ENCODE measurements at places on chromosomes 2 and 18. TPM values are rescaled to one million over a fixed set of nuclear protein-coding genes. Genes with fewer than 3 reads are reported as not detected.

DNA sequence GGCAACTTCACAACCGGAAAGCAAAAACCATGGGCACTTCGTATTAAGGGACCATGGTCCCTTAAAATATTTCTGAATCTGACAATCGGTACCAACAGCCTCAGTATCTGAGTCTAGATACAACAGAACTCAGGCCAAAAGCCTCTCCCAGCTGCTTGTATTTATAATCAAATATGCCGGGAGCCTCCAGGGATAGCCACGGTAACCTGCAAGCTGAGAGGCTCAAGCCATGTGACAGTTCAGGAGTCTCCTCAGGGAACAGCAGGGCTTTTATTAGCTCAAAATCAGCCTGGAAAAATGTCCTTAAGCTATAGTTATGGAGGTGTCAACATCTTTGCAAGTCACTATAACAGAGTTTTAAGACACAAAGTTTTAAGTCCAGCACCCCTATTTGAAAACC lies 352.8 kb upstream of the GYPC start:
- no peaks in the 10 kb centered on the region for H3K36me3 ChIP-seq
- H3K27me3 ChIP-seq, result no peaks in the 10 kb centered on the region
- no peak overlapping the region for H3K4me3 ChIP-seq
- no peak overlapping the region for H3K27ac ChIP-seq
- no peaks in the 10 kb centered on the region for H3K4me1 ChIP-seq

The VAMP5 gene
- total RNA-seq, result 89.6 TPM

DNA sequence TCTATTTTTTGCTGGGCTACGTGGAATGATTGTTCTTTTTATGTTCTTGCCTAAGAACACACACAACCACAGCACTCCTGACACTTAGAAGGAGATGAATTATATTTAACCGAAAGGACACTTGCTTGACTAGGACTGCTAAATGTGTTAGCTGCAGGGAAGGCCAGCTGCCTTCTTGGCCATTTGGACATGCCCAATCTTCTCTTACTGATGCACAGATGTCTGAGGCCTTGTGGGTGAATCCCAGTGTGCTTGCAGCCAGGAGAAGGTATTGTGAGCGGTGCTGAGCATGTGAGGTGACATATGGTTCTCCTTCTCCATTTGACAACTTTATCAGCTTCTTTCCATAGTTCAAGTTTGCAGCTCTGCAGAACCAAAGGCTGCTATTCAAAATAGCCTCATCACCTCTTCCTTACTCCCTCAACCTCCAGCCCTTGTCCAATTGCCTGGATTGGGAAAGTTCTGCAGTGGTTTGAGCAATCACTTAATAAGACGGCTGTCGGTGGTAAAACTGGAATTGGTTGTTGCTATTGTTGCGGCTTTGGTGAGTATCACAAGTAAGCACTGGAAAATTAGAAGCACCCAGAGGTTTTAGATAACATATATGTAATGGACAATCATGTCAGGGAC lies 1113.3 kb downstream of the TSN start:
- H3K36me3 ChIP-seq, result no peaks in the 10 kb centered on the region
- H3K27me3 ChIP-seq, result no peaks in the 10 kb centered on the region
- H3K4me3 ChIP-seq, result no peak overlapping the region
- H3K4me1 ChIP-seq, result no peaks in the 10 kb centered on the region
- H3K27ac ChIP-seq, result no peak overlapping the region

The OR6B2 gene
- not detected for total RNA-seq

DNA sequence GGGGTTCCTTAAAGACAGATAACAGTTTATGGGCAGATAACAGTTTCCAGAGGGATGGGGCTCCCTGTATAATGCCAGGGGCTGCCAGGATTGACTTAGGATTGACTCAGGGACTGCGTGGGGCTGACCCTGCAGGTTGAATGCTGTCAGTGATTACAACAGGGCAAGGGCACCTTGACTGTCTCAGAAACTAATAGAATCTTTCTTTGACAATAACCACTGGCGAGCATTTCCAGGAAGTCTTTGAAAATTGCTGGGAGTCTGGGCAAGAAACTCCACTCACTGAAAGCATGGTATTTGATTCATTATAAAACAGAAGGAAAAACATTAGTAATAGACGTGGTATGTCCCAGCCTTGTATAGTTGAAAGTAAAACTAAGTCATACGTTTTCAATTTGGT lies 101.0 kb downstream of the GPD2 start:
- peaks cover 3% of the 10 kb centered on the region for H3K36me3 ChIP-seq
- H3K4me1 ChIP-seq, result peaks cover 12% of the 10 kb centered on the region
- DNase-seq, result no peak
- H3K4me3 ChIP-seq, result no peak overlapping the region
- no peak overlapping the region for H3K27ac ChIP-seq
- H3K27me3 ChIP-seq, result no peaks in the 10 kb centered on the region

GRCh38 chr2:230137902-230138539 lies 69.3 kb upstream of the SLC16A14 start:
- H3K27me3 ChIP-seq, result peaks cover 17% of the 10 kb centered on the region
- peaks cover 4% of the 10 kb centered on the region for H3K36me3 ChIP-seq
- H3K4me3 ChIP-seq, result no peak overlapping the region
- no peaks in the 10 kb centered on the region for H3K4me1 ChIP-seq
- no peak for DNase-seq

GRCh38 chr2:241788572-241788971 lies 11.9 kb downstream of the GAL3ST2 start:
- peaks cover 18% of the 10 kb centered on the region for H3K27me3 ChIP-seq
- peaks cover 14% of the 10 kb centered on the region for H3K4me1 ChIP-seq
- H3K36me3 ChIP-seq, result peaks cover 11% of the 10 kb centered on the region
- no peak overlapping the region for H3K27ac ChIP-seq
- H3K4me3 ChIP-seq, result no peak overlapping the region

DNA sequence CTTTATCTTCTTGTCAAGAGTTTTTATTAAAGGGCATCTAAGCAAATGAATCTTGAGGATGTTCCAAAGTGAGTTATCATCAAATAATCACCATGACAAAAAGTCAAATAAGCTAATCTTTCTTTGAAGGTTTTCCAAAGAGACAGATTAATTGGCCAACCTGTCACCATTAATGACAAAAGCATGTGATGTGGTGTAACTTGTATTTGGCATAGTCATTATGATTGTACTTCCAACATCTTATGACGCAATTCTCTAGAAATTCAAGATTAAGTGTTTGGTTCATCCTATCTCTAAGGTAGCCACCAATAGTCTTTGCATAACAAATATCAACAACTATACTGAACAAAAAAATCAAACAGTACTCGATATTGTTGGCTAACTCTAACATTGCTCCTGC lies 28.6 kb downstream of the RBMS1 start:
- H3K4me3 ChIP-seq, result no peak overlapping the region
- H3K4me1 ChIP-seq, result peaks cover 24% of the 10 kb centered on the region
- H3K27me3 ChIP-seq, result no peaks in the 10 kb centered on the region
- no peak overlapping the region for H3K27ac ChIP-seq
- peaks cover 11% of the 10 kb centered on the region for H3K36me3 ChIP-seq
- DNase-seq, result no peak

- peaks cover 89% of the 10 kb centered on the region for H3K4me1 ChIP-seq
- peaks cover 71% of the 10 kb centered on the region for H3K36me3 ChIP-seq
- no peaks in the 10 kb centered on the region for H3K27me3 ChIP-seq
- H3K4me3 ChIP-seq, result no peak overlapping the region
- H3K27ac ChIP-seq, result peak overlapping the region; percentile 55
- no peak for DNase-seq
Observed at GRCh38 chr2:234447963-234448362, 48.9 kb downstream of the ARL4C start.

The UNC80 gene
- not detected for total RNA-seq

GRCh38 chr18:79486356-79487182 lies 90.8 kb downstream of the NFATC1 start:
- H3K4me1 ChIP-seq, result peaks cover 4% of the 10 kb centered on the region
- peaks cover 10% of the 10 kb centered on the region for H3K36me3 ChIP-seq
- DNase-seq, result no peak
- H3K4me3 ChIP-seq, result no peak overlapping the region

GRCh38 chr2:28622101-28622499 lies 126.2 kb downstream of the PLB1 start:
- H3K36me3 ChIP-seq, result peaks cover 9% of the 10 kb centered on the region
- peak overlapping the region; percentile 53 for H3K4me3 ChIP-seq
- H3K4me1 ChIP-seq, result peaks cover 91% of the 10 kb centered on the region
- no peaks in the 10 kb centered on the region for H3K27me3 ChIP-seq
- DNase-seq, result no peak

The CEP192 gene
- 42.6 TPM for total RNA-seq

DNA sequence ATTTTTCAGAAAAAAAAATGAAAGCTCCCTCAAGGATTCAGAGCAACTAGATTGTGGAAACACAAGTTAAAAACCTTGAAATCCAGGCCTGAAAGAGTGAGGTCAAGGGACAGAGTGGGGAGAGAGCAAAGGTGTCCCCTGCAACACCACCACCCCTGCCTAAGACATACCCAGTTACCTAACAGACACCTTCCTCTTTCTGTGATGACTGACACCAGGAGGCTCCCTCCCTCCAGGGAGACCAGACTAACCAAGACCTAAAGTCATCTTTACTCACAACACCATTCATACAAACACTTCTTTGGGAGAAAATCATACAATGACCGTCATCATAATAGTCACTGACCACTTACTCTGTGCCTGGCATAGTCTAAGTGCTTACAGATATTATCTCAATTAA lies 151.8 kb upstream of the NABP1 start:
- H3K36me3 ChIP-seq, result no peaks in the 10 kb centered on the region
- no peak overlapping the region for H3K27ac ChIP-seq
- no peaks in the 10 kb centered on the region for H3K4me1 ChIP-seq
- H3K4me3 ChIP-seq, result no peak overlapping the region
- no peaks in the 10 kb centered on the region for H3K27me3 ChIP-seq

- no peak overlapping the region for H3K27ac ChIP-seq
- no peaks in the 10 kb centered on the region for H3K4me1 ChIP-seq
- no peaks in the 10 kb centered on the region for H3K27me3 ChIP-seq
- H3K36me3 ChIP-seq, result no peaks in the 10 kb centered on the region
Observed at GRCh38 chr18:34595690-34596089, 114.4 kb upstream of the DTNA start.

The DYNAP gene
- total RNA-seq, result not detected

DNA sequence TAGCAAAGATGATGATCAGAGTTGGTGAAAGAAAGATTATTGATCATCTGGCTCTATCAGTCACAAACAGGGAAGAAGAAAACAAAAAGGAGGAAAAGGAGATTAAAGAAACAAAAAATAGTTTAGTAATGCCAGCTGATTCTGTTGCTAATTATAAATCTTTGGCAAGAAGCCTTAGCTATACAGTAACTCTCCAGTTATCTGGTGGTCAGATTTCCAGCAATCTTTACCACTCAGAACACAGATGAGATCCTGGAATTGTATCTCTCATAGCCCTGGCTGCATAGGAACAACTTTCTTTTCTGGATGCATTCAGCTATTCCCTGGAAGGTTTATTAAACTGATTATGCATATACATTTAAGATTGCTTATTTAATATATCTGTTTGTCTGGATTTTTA lies 256.8 kb upstream of the ZEB2 start:
- no peaks in the 10 kb centered on the region for H3K4me1 ChIP-seq
- H3K27me3 ChIP-seq, result peaks cover 2% of the 10 kb centered on the region
- no peak for DNase-seq
- H3K27ac ChIP-seq, result no peak overlapping the region

- no peak for DNase-seq
- H3K27me3 ChIP-seq, result no peaks in the 10 kb centered on the region
- no peak overlapping the region for H3K4me3 ChIP-seq
- peaks cover 9% of the 10 kb centered on the region for H3K36me3 ChIP-seq
- no peaks in the 10 kb centered on the region for H3K4me1 ChIP-seq
Observed at GRCh38 chr2:3298191-3298590, 79.4 kb downstream of the EIPR1 start.

DNA sequence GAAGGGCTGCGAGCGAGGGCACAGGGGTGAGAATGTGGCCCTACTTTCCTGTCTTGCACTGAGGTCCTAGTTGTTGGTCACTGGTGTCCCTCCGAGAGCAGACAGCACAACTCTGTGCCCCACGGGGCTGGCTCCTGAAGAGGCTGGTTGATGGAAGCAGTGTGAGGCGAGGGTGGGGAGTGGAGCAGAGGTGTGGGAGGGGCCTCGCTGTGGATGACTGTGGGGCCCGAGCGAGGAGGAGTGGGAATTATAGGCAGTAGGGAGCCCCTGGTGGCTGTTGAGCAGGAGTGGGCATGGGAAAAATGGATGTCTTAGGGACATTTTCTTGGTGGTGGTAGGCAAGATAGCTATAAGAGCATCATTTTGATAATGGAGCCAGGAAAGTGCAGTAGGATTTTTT lies 660.5 kb upstream of the HS6ST1 start:
- DNase-seq, result no peak
- no peaks in the 10 kb centered on the region for H3K27me3 ChIP-seq
- no peak overlapping the region for H3K27ac ChIP-seq

DNA sequence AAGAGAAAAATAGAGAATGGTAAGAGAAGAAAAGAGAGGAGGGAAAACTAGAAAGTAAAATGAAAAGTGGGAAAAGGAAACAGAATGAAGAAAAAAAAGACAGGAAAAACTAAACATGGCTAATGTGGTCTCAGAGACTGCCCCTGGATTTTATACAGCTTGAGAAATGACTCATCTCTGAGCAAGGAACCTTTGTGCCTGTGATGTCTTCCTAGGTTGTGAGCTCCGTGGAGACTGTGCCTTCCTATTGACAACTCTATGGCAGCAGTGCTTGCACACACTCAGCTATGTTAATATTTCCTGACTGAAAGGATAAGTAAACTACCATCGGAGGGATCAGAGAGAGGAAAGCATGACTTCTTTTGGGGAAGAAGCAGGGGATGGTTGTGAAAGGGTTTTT lies 203.8 kb downstream of the RDH14 start:
- no peak overlapping the region for H3K4me3 ChIP-seq
- H3K4me1 ChIP-seq, result no peaks in the 10 kb centered on the region
- no peak overlapping the region for H3K27ac ChIP-seq
- DNase-seq, result no peak
- no peaks in the 10 kb centered on the region for H3K27me3 ChIP-seq

DNA sequence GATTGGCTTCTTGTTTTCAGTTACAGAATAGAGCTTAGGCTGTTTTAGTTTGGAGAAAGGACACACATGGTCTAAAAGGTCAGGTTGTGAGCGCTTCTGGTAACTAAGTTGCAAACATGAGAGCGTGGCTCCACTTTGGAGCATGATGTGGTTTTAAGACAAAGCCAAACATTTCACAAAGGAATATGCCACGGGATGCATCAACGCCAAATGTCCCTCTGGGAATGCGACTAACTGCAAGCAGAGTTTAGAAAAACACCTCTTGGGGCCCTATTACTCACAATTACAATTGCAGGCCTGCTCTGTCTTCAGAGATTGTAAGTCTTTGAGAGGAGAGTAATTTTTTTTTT lies 25.4 kb downstream of the MYO7B start:
- H3K36me3 ChIP-seq, result peaks cover 10% of the 10 kb centered on the region
- H3K27ac ChIP-seq, result no peak overlapping the region
- DNase-seq, result no peak
- H3K27me3 ChIP-seq, result peaks cover 78% of the 10 kb centered on the region
- H3K4me1 ChIP-seq, result peaks cover 20% of the 10 kb centered on the region

DNA sequence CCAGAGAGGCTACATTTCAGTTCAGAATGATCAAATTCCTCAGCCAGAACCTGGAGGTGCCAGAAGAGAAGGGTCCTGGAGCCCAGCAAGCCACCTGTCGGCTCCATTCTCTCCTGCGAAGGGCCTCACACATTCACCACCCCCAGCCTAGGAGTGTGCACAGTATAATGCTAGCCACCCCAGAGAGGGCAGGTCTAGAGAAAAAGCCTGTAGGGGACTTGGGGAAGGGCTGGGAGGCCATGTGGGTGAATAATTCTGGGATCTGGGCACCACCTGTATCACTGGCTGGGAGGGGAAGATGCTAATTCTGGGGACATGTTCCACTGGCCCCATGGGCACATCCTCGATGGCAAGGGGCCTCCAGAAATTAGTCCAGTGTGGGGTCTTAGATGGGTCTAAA lies 127.6 kb upstream of the HNMT start:
- no peaks in the 10 kb centered on the region for H3K4me1 ChIP-seq
- H3K27me3 ChIP-seq, result no peaks in the 10 kb centered on the region

GRCh38 chr18:1078301-1078700 lies 173.6 kb downstream of the ADCYAP1 start:
- H3K4me3 ChIP-seq, result no peak overlapping the region
- H3K4me1 ChIP-seq, result no peaks in the 10 kb centered on the region
- H3K27me3 ChIP-seq, result no peaks in the 10 kb centered on the region
